ENCODE measurements at places on chromosomes 2 and 18.

GRCh38 chr18:66558773-66559172 lies 45.1 kb downstream of the CDH19 start:
- no peak for DNase-seq

- peak; percentile 72 for DNase-seq
Measured at GRCh38 chr2:196131384-196131937, 39.9 kb downstream of the STK17B start.

DNA sequence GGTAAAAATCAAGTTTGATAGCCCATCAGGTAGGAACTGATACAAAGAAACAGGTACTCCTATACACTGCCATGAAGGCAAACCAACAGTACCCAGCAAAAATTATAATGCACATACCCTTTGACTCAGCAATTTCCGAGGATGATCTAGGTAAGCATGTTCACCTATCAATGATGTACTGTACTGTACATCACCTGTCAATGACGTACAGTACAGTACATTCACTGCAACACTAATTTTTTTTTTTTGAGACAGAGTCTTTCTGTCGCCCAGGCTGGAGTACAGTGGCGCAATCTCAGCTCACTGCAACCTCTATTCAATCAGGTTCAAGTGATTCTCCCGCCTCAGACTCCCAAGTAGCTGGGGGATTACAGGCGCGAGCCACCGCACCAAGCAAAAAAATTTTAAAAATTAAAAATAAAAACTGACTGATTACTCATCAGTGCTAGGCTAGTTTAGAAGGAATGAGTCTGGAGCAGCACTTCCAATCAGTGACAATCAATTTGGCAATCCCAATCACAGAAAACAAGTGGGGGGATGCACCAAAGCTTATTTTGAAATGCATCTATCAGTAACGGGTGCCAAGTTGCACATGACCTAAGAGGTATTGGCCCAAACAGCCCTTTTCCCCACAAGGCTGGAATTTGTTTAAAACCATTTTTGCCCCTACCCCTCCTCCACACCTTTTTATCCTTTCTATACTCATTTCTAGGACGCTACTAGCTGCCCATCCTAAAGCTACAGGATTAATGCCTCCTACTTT lies 8.2 kb downstream of the SRSF7 start:
- no peak for DNase-seq

GRCh38 chr2:101729521-101730190 lies 32.1 kb downstream of the MAP4K4 start:
- no peak for DNase-seq

- DNase-seq = peak; percentile 39
Measured at GRCh38 chr18:57915865-57916582, 112.9 kb upstream of the ATP8B1 start.

- no peak for DNase-seq
Measured at GRCh38 chr2:23706613-23707078, 220.3 kb downstream of the ATAD2B start.

DNA sequence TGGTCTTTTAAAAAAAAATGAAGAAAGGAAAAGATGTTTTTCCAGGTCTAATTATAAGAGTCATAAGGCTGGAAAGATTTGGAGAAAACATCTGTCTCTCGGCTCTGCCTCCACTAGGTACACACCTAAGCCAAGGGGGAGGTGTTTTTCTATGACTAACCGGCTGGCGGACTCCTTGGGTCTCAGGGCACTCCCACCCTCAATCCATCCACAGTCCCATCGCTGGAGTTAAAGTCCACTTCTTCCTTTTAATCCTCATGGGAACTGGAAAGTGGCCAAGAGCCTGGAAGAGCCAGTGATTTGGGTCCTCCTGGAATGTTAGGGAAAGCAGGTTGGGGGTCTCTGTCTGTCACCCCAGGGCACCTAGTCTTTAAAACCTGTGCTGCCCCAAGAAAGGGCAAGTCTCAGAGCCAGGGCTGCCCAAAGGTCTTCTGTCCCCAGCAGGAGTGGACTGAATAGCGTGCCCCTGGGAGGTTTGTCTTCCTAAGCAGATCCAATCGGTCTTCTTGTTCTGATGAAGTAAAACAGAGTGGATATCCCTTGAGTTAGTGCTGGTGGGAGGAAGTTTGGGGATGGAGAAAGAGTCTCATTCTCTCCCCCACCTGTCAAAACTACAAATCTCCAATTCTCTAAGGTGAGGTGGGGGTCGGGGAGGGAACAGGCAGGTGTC lies 66.4 kb downstream of the MCFD2 start:
- DNase-seq = no peak

DNA sequence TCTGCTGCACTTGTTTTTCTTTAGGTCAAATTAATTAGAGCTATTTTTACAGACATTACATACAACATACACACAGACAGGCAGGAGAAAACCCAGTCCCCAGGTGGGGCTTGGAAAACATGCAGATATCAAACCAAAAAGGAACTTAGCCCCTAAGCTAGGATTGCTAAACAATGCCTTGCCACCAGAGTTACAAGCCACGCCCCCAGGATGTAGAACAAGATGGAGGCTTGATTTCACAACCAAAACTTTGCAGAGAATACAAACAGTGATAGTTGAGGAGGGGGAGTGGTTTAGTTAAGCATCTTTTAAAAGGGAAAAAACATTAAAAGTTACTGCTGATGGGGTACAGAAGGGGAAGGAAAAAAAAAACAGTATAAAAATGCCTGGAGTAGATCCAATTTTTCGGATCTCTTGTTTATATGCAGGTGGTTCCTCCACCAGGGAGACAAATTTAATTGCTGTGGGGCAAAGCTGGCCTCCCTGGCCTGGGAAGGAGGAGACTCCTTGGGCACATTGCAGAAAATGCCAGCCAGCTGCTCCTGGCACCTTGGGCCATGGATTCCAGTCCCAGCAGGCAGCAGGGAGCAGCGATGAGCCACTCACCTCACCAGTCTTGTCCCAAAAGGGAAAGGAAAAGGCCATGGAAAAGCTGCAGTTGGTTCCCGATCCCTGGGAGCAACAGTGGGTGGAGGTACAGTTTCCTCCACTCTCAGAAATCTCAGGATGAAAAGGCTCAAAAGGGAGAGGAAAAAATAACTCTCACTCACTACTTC lies 348.4 kb upstream of the REG3G start:
- DNase-seq = no peak

- no peak for DNase-seq
Measured at GRCh38 chr18:52569492-52569891, 229.5 kb downstream of the DCC start.

GRCh38 chr2:188811522-188811921 lies 162.7 kb upstream of the COL3A1 start:
- no peak for DNase-seq

DNA sequence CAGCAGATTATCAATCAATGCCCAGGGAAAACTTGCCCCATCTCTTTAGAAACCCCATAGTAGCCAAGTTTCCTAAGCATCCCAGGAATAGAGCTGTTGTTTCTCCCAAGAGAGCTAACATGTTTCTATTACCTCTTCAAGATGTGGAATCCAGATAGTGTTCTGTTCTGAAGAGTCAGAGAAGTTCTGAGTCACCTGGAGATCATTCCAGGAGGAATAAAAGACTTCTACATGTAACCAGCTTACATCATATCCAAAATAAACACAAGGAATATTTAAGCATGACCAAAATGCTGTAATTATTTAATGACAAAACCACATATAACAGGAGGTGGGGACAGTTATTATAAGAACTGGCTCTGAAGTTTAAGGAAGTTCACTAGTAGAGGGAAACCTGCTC lies 51.0 kb upstream of the GORASP2 start:
- DNase-seq = no peak

- peak; percentile 85 for DNase-seq
Measured at GRCh38 chr2:157420771-157421323, 23.0 kb downstream of the CYTIP start.

DNA sequence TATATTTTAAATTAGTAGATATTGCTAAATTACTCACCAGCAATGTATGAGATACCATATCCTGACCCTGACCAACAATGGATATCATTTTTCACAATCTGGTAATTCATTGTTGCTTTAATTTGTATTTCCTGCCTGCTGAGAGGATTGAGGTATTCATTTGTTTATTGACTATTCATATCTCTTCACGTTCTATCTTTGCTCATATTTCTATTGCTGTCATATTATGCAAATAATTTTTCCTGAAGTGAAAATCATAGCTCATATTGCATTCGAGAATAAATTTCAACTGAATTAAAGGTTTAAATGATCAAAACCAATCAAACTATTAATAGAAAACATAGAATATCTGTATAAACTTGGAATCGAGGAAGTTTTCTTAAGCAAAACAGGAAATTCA lies 31.0 kb downstream of the INO80D start:
- DNase-seq = no peak

DNA sequence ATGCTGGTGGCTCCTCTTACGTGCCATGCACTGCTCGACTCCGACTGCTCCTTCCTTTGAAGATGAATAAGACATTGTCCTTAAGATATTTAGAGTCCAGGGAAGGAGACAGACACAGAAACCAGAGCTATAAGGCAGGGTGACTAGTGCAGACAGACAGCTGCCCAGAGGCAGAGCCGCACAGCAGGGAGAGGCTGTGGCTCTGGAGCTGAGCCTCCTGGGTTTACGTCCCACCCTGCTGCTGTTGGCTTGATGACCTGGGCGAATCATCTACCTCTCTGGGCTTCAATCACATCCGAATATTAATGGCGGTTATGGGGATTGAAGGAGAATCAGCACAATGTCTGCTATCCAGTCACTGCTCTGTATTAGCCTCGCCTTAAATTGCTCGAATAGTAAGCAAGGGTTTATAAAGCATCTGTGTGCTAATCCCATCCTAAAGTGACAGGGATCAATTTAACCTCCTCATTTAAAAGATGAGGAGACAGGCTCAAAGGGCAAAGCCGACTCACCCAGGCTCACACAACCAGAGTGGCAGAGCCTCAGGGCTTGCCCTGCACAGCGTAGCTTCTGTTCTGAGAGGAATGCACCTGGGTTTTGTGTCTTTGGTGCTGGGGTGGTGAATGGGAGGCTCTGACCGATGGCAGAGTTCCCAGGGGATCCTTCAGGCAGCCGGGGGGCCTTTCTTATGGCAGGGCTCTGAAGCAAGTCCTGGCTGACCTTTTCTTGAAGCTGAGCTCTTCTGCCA lies 284.1 kb downstream of the MYCN start:
- DNase-seq = no peak

GRCh38 chr2:166293984-166294383 lies 81.8 kb downstream of the SCN9A start:
- DNase-seq = no peak

GRCh38 chr2:99555404-99555803 lies 65.6 kb upstream of the REV1 start:
- DNase-seq = no peak

DNA sequence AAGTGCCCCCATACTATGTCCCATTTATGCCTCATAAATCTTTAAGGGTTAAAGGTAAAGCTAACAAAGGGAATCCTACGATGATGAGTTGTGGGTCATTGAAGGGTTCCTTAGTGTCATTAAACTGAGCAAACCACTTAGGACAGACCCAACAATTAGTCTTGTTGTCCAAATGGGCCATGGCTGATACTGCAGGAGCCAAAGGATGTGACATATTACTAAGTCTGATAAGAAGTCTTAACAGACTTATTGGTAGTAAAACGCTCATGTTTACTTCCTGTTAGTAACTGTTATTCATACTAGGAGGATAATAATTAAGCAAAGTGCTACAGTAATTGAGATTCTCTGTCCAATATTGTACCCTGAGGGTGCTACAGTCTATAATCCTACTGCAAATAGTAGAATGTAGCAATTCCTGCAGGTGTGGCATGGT lies 96.8 kb downstream of the PTPN4 start:
- DNase-seq = no peak

- no peak for DNase-seq
Measured at GRCh38 chr2:97919858-97920257, 75.9 kb downstream of the TMEM131 start.

GRCh38 chr2:102063941-102064678 lies 72.3 kb downstream of the IL1R2 start:
- DNase-seq = peak; percentile 87

- DNase-seq = peak; percentile 59
Measured at GRCh38 chr2:233350708-233351107, 3.6 kb upstream of the DGKD start.

- no peak for DNase-seq
Measured at GRCh38 chr2:226477221-226478108, 322.2 kb downstream of the IRS1 start.

DNA sequence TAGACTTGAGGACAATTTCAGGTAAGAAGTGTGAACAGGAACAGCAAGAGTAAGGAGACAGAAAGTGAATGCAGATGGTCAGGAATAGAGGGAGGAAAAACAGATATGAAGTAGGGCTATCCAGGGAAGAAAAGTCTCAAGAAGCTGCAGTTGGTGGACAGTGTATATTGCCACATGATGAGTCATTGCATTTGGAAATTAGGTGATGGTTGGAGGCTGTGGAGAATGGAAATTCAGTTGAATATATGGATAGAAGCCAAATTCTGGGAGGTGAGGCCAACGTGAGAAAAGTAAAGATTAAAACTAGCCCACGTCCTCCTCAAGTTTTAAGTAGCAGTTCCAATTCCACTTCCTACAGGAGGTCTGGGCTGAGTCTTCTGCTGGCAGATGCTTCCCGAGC lies 158.4 kb downstream of the UBE2E3 start:
- DNase-seq = no peak

DNA sequence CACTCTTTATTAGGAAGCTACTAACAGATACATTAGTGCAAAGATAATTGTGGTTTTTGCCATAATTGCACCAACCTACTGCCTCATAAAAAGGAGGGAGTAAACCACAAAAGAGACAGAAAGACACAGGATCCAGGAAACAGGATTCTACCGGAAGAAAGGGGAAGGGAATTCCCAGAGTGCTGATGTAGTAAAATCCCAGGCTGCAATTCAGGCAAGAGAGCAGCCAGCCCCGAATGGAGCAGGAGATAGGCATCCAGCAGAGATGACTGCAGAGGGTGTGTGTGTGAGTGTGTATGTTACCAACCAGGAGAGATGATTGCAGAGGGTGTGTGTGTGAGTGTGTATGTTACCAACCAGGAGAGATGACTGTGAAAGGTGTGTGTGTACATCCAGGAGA lies 84.4 kb downstream of the KCNS3 start:
- DNase-seq = no peak

- DNase-seq = no peak
Measured at GRCh38 chr2:228625481-228625880, 444.0 kb upstream of the SPHKAP start.

Data from activated CD4-positive, alpha-beta T cell treated with anti-CD3 and anti-CD28 coated beads, Interleukin-10, Interleukin-2, amounts not matched to agents 100 ng/mL and 50 ng/mL, durations not matched to agents 16 hours and 8 hours (primary cell).